ENCODE measurements at places on chromosomes 1 and 21.

DNA sequence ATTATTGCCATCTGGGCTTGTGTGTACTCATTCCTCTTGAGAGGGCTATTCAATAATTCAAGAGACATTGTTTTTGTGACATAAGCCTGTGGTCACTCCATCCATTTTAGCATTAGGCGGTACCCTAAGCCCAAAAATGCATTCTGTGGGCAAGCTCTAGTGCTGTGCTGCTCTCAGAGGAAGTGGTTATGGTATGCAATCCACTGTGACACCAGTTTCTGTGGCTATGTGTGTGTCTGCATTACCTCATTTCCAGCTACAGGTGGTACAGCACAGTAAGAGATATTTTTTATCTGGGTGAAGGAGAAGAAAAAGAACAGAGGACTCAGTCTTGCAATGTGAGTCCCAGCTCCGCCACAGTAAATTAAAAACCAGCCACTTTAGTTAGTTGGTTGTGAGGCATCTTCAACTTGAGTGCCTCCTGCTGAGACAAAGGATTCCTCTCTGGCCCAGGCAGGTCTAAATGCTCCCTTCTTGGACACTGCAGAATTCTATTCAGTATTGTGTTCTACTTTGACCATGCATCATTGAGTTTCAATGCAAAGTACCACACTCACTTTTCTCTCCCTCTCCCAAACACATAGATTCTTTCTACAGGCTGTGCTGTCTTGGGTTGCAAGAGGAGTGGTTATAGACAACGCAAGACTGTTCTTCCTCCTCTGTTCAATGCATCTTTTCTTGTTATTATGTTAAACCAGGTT, 777.8 kb upstream of the BRINP3 start:
- DNase-seq = no peak

DNA sequence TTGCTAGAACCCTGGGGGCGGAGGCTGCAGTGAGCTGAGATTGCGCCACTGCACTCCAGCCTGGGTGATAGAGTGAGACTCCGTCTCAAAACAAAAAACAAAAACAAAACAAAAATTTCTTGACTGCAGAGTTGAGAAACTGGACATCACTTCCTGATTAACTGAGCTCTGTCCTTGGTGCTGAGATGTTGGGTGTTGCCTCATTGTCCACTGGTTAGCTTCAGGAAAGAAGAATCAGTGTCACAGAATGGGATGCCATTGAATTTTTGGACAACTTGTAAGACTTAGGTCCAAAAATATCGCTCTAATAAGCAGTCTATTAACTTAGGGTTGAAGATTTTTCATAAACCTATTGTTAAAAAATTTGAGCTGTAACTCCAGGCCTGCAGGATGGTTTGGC, 23.8 kb upstream of the KCNA10 start:
- DNase-seq = no peak

DNA sequence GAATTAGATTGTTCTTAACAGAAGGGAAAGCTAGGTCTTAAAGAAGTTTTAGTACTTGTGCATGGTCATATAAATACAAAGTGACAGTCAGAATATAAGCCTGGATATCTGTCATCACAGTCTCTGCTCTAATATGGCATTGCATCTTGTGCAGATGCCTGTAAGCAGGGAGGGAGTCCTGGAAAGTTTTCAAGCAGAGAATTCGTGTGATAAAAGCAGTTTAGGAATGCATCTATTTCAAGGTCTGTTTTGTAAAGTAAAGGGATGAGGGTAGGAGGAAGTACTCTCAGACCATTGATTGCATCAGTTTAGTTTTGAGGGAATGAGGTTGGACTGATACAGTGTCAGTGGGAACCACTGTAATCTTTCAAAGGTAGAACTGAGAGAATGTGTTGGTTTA, 30.6 kb downstream of the IARS2 start:
- DNase-seq = no peak

DNA sequence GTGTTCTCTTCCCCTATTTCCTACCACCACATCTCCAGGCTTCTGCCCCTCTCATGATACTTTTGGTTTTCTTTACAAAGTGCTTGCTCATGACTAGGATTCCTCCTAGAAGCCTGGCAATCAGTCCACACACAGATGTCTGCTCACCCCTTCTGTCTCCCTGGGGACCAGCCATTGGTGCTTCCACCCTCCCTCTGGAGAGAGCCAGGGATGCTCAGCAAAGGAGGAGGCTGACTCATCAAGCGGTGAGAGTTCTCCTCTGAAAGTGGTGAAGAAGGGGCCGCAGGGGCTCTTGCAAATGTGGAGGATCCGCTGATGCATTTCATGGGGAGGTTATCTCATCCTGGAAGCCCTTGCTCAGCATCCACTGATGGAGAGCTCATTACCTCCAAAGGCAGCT, 14.5 kb downstream of the NT5C1A start:
- no peak for DNase-seq

GRCh38 chr1:243562473-243562872, 287.6 kb downstream of the AKT3 start:
- DNase-seq = no peak

GRCh38 chr1:183804916-183805841, at the start of gene RGL1:
RGL1 (plus strand) TSS chr1:183805120; CDS start chr1:183805298, 178 bp downstream.
- DNase-seq = no peak

DNA sequence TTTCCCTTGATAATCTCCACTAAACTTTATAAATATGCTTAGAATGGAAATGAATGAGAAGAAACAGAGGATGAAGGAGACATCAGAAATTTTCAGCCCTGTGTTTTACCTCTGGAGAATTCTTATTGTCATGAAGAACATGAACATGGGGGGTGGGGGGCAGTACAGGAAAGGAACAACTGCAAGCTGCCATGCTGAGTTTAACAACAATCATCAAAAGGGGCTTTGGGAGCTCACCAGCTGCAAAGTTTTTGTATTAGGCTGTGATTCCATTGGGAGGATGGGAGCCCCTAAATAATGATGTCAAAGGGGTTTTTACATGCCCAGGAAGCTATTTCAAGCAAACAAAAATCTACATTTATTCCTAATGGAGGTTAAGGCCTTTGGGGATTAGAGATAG, 103.3 kb downstream of the AKT3 start:
- no peak for DNase-seq
